NCI-H510A treated with DMSO at 0.1 percent for 48 hours (cell line): ENCODE measurements at places on chromosomes 5 and 9.

- no peak for DNase-seq
These were observed 73.9 kb downstream of the ALDH7A1 start for GRCh38 chr5:126521130-126521529.

DNA sequence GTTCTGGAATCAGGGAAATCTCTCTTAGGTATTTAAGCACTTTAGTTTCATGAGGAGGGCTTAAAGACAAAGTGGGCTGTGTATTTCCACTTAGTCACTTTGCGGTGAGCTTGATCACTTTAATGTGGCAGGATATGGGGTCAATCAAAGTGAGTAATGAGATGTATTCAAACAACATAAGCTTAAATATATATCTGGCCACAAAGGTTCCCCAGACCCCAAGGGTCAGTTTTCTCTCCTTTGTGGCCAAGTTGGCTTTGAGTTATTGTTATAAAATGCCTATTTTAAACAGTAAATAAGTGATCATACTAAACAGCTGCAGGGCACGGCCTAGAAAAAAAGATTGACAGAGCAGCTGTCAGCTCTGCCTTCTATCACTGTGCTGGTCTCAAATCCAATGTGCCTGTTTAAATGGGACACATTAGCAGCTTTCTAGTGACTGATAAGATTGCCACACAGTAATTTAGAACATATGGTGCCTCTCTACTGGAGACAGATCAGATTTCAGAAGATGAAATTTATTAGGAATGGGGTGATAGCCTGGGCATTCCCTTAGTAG, 363.9 kb downstream of the AGTPBP1 start:
- DNase-seq = no peak

- no peak for DNase-seq
These were observed 391.6 kb upstream of the CHD1 start for GRCh38 chr5:99320436-99320835.

- DNase-seq = no peak
These were observed 31.9 kb upstream of the HAND1 start for GRCh38 chr5:154509784-154510555.

- no peak for DNase-seq
These were observed 131.9 kb downstream of the UGCG start for GRCh38 chr9:112028242-112029221.

DNA sequence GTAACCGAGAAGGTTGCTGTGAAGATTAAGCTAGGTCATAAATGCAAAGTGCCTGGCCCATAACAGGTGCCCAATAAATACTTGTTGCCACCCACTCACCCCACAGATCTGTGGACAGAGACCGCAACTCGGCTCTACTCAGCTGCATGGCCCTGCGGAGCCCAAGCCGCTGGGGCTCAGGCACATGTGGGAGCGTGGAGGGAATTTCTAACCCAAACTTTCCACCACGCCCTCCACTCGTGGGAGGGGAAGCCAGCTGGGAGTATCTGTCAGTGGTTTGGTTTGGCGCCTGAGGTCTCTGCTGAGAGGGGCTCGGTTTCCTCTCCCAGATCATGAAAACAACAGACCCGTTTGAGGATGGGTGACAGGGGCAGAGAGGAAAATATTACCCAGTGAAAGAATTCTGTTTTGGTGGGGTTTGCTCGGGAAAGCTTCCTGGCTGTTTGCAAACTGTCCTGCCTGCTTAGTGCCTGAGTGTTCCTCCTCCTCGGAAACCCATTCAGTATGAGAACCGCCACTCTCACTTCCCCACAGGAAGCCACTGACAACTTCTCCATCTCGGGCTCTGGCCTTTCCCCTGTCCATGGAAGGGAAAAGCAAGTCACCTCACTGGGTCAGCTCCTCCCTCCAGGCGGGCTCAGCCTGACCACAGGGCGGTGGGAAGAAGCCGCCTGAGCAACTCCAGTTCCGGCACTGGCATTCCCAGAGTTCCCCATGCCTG, 60.1 kb downstream of the RGS3 start:
- DNase-seq = no peak

- no peak for DNase-seq
These were observed 86.0 kb upstream of the TNFSF8 start for GRCh38 chr9:115016344-115016743.

DNA sequence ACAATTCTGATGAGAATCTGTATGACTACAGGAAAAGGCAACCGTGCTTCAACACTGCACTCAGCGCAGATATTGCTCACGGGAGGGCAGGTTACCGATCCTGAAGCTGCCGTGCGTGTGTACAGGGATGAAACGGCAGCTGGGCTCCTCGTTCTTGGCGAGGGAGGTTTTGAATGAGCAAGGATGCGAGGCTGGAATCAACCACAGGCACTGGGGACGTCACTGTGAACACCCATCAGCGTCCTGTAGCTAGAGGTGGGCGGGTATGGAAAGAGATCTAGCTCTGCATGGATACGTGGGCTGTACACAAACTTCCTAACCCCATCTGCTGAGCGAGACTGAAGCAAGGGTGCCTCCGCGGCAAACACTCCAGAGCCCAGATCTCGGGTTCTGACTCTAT, 84.3 kb upstream of the COL5A1 start:
- no peak for DNase-seq

- no peak for DNase-seq
These were observed 63.9 kb downstream of the SERINC5 start for GRCh38 chr5:80191991-80192398.

DNA sequence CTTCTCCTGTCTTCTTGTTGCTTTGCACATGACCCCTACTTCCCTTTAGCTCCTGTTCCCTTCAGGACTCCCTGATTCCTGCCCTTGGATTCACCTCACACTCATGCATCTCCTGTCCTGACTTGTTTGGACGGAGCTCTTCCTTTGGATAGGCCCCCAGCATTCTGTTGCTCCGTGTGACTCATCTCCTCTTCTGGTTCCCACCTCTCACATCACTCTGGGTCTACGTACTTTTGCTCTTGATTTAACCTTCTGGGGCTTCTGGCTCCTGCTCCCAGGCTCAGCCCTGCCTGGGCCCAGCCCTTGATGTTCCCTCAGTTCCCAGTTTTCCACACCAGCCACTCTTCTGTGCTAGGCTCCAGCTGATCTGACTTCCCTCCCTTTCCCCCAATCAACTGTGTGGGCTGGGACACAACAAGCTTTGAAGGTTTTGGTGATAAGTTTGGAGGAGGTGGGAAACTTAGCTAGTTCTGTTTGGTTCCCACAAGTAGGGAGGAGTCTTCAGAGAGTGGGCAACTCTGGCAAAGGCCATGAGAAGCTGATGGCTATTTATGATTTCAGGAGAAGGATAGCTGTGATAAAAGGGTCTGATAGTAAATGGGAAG, 331.5 kb downstream of the ARHGEF28 start:
- DNase-seq = no peak

DNA sequence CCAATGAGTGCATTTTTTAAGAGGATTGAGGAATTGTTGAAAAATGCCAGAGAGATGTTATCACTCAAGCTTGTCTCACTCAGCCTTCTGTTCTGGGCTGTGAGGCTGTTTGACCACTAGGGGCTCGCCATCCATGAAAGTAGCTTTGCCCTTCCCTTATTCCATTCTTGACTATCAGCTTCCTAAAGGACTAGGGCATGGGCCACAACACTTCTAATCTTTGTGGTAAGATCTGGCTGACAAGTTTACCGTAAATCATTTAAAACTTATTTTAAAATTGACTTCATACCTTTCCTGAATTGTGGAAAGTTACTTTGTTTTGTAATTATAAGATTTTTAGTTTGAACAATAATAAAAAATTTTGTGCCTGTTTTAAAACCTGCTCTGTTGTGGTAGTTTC, 49.5 kb downstream of the TJP2 start:
- DNase-seq = peak; percentile 26

GRCh38 chr5:151862811-151863472, 61.7 kb downstream of the GLRA1 start:
- DNase-seq = no peak

- peak; percentile 51 for DNase-seq
These were observed 167.6 kb upstream of the MAP1B start for GRCh38 chr5:71939452-71940230.

GRCh38 chr9:8156346-8156745, 356.8 kb upstream of the DMAC1 start:
- no peak for DNase-seq

- DNase-seq = no peak
These were observed 54.1 kb downstream of the FER start for GRCh38 chr5:108801776-108802175.

- DNase-seq = no peak
These were observed 732.1 kb upstream of the RIOK2 start for GRCh38 chr5:97915106-97915505.

- no peak for DNase-seq
These were observed 203.3 kb downstream of the ADAMTS12 start for GRCh38 chr5:33688526-33688925.

DNA sequence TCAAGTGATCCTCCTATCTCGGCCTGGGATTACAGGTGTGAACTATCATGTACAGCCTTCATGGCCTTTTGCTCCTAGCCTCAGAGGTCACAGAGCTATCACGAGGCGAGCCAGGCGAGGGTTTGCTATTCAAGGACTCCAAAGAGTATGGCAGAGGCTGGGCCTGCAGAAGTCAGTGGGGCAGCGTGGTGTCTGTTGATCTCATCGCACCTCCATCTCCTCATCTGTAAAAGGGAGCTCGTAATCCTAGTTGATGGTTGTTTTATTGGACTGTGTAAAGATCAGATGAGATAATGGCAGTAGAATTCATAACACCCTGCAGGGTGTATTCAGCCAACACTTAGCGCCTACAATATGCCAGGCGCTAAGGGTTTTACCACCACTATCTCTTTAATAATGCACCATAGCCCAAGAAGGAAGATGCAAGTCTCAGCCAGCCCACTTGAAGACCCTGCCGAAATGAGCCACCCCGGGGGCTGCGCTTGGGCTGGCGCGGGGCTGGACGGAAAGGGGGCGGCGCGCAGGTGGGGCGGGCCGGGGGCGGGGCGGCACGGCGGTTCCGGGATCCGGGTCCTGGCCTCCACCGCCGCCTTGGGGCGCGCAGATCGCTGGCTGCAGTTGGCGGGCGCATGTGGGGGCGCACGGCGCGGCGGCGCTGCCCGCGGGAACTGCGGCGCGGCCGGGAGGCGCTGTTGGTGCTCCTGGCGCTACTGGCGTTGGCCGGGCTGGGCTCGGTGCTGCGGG, at the start of gene GALNT12:
Gene GALNT12, plus strand, starts transcription at position 601 of the 744 bp plus-strand sequence. Its CDS starts 29 bp downstream, at position 630.
- peak; percentile 27 for DNase-seq

DNA sequence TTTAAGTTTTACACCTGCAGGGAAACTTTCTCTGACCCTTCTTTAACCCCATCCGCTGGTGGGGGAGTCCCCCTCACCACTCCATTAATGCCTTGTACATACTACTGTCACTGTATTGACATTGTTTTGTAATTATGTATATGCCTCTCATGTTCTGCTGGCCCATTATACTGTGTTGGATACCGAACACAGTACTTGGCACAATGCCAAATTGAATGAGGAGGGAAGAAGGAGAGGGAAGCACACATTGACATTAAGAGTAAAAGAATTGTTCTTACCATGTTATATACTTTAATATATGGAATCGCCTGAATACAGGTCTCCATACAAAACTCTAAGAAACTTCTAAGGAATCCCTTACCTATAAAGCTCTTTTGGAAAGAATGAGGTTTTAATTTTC, 73.6 kb upstream of the GRHPR start:
- no peak for DNase-seq

GRCh38 chr5:78974011-78974410, 11.1 kb downstream of the ARSB start:
- no peak for DNase-seq

GRCh38 chr9:99845063-99845462, 23.4 kb downstream of the NR4A3 start:
- DNase-seq = no peak

GRCh38 chr5:55993013-55993412, 1.8 kb downstream of the IL6ST start:
- no peak for DNase-seq

GRCh38 chr5:155750571-155750970, 576.4 kb upstream of the SGCD start:
- no peak for DNase-seq

- no peak for DNase-seq
These were observed 116.5 kb upstream of the ATP10B start for GRCh38 chr5:160968480-160968879.

DNA sequence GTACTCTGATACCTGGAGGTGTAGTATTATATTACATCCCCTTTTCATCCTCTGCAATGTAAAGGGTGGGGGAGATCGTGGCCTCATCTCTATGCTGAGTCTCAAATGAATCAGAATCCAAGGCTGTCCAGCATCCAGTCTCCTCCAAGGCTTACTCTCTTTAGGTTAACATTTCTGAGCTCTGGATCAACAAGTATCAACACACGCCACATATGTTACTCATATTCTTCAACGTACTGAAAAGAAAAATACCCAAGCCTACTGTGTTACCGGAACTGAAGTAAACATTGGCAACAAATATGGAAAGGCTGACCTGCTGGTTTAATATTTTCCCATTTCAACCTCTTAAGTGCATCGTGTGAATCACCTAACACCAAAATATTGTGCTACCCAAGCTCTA, 241.8 kb downstream of the GAS1 start:
- no peak for DNase-seq

DNA sequence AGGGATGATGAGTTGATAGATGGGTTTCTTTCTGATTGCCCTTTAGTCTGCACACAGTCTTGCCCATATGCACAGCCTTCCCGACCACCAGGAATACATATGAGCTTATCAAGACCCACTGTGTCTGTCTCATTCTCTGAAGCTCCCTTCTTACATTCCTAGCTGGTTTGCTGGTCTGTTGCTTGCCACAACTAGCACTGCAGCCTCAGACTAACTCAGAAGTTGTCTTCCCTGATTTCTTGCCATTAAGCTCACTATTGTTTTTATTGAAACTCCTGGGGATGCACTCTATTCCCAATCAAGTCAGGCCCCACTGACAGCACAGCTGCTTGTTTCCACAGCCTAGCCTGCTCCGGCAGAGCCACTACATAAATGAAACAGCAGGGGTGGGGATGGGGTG, 97.5 kb downstream of the SAXO1 start:
- DNase-seq = no peak

GRCh38 chr5:74865804-74866595, at the start of gene FAM169A:
Gene FAM169A, minus strand, starts transcription at chr5:74866387. Its CDS starts 24,711 bp downstream, at chr5:74841676.
- DNase-seq = peak; percentile 9

- no peak for DNase-seq
These were observed 60.0 kb upstream of the CDH6 start for GRCh38 chr5:31133488-31133887.

- DNase-seq = no peak
These were observed 756.8 kb upstream of the CDH6 start for GRCh38 chr5:30436691-30437090.

DNA sequence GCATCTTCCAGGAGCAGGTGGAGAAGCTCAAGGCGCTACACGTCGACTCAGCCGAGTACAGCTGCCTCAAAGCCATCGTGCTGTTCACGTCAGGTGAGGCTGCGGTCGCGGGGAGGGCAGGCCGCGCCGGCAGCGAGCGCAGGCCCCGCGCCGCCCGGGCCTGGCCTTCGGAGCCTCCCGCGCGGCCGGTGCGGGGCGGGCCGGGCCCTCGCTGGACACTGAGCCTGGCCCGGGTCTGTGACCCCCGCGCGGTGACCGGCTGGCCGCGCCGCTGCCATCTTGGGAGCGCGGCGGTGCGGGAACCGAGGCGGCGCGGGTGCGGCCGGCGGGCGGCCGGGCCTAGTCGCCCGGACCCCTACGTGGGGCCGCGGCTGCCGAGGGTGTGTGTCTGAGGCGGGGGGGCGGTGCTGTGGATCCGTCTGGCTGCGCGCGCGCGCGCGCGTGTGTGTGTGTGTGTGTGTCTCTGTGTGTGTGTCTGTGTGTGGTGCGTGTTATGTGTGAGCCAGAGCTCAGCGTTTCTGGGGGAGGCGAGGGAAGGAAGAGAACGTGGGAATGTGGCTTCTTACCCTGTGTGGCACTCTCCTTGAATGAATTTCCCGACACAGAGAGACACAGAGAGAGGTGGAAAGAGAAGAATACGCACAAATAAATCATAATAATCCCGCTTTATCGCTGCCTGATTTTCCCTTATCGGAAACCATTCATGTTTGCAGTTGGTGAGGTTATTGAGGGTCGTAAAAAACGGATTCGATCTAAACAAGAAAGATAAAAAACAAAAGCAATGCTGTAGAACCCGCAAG, 5.5 kb downstream of the NR2F1 start:
- no peak for DNase-seq
